Stomach (tissue), 19 donors: ENCODE measurements at places on chromosomes 6 and 20. TPM values are rescaled to one million over a fixed set of nuclear protein-coding genes. Genes with fewer than 3 reads are reported as not detected.

FGD2 gene
- 7.1 TPM for total RNA-seq

BHLHE23 gene
- not detected for total RNA-seq

RIPPLY2 gene
- total RNA-seq: not detected

EYA4 gene
- 2.7 TPM for total RNA-seq

DNA sequence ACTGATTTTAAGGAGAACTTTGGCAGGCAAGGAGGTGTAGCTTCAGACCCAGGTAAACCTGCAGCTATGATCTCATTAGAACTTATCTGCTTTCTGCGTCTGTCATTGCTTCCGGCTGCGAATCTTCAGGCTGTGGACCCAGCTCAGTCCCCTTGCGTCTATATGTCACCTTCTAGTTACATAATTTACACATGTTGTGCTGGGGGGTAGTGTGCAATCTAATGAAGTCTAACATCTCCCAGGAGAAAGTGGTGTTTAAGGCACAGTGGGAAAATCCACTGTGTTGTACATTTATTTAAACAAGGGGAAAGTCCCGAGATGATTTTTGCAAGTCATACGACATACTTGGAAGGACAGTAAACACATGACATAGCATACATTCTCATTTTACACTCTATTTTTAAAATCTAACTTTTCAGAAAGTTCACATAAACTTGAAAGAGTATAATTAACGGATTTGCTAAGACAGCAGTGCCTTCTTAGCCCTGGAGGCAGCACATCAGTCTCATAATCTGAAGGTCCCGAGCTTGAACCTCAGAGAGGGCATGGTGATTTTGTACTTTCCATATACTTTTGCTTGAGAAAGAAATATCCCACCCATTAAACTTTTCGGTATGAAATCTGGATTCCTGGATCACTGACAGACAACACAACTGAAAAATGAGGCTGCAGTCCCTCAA is 35.2 kb downstream of the GPX6 start:
- no peak for DNase-seq

DNA sequence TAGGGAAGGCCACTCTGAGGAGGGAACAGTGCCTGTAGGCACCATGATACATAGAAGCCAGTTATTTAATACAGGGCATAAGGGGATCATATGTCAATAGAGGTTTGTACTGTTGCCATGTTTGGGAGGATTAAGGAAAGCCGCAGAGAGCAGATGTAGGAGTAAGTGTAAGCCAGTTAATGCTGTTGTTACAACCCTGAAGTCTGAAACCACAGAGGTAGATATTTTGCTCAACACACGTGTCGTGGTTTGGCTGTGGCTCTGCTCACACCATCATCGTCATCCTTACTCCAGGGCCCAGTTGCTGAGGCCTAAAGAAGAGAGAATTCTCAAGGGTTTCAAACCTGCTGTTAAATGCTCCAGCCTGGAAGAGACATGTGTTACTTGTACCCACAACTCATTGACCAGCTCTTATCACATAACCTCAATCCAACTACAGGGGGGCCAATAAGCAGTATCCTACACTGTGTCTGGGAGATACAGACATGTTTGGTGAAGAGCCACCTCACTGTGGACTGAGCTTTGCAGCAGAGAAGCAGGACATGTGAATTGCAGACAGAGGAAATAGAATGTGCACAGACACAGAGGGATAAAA is 31.0 kb upstream of the PSMF1 start:
- no peak for DNase-seq

DNA sequence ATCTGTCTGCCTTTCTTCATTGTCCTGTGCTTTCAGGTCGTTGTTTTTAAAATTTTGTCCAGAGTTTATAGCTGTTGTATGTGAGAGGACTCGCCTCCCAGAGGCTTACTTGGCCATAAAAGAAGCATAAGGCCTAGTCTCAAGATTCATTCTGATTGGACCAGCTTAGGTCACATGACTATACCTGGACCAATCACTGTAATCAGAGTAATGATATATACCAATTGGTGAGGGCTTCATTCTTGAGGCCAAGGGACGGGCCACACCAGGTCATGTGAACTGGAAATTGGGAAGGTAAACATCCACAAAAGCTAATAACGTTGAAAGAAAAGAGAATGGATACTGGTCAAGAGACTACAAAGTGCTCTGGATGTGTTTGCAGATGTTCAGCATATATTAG is 141.4 kb upstream of the SULF2 start:
- DNase-seq: no peak

DNA sequence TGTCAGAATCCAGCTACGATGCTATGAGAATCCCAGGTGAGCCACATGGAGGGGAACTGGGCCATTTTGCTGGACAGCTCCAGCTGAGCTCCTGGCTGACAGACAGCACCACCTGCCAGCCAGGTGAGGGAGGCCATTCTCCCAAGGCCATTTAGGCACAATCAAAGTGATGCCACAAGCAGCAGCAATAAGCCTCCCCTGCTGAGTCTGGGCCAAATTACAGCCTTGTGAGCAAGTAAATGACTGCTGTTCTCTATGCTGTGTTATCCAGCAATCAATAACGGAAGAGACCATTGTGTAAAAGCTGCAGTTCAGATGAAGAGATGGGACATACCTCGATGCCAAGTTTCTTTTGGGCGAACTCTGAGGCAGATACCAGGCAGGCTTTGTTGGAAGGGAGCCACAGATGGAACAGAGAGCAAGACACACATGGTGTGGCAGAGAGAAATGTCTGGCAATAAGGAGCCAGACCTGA is 14.0 kb upstream of the SCGN start:
- DNase-seq: no peak
